ENCODE measurements at places on chromosomes 16 and 17. TPM values are rescaled to one million over a fixed set of nuclear protein-coding genes. Genes with fewer than 3 reads are reported as not detected.

DNA sequence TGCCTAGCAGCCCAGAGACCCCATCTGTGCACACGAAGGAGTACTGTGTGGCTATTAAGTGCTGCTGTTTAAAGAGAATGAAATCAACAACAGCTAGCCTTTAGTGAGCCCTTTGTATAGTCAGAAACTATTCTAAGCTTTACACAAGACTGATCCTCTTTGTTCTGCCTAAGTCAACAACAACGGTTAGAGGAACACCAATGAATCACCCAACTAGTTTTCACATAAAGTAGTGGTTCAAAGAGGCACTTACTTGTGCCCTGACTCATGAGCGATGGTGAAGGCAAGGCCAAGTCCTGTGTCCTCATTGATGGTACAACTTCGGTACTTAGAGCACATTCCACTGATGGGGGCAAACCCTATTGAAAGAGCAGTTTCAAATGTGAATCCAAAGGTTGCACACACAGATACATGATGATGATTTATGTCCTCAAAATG lies 75.8 kb downstream of the ADAMTS18 start:
- DNase-seq, result no peak

GRCh38 chr16:15653227-15653626 lies 3.2 kb downstream of the NDE1 start:
- no peak for DNase-seq

DNA sequence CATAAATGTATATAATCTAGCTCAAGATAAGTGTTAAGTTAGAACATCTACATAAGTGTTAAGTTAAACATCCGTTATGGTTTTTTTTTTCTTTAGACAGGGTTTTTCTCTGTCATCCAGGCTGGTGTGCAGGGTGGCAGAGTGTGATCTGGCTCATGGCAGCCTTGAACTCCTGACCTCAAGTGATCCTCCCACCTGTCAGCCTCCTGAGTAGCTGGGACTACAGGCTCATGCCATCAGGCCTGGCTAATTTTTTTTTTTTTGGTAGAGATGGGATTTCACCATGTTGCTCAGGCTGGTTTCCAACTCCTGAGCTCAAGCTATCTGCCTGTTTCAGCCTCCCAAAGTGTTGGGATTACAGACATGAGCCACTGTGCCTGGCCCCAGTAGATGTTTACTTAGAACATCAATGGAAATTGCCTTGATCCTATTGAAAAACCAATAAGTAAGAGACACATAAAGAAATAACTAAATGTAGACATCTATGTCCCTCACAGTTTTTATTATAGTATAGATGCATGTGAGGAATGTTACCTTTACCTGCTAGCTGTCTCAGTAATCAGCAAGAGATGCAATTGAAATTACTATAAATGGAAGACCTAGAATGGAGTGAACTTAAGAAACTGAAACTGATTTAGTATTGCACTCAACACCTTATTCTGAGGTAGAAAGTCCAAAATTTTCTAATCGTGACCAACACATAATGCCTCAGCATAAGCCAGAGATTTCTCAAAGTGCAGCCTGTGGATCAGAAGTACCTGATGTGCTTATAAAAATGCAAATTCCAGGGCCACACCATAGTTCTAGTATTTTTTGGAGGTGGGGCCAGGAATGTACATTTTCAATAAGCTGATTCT lies 5.5 kb upstream of the FAM20A start:
- no peak for DNase-seq

GRCh38 chr16:68131813-68132706 lies 46.9 kb downstream of the NFATC3 start:
- DNase-seq, result no peak

DNA sequence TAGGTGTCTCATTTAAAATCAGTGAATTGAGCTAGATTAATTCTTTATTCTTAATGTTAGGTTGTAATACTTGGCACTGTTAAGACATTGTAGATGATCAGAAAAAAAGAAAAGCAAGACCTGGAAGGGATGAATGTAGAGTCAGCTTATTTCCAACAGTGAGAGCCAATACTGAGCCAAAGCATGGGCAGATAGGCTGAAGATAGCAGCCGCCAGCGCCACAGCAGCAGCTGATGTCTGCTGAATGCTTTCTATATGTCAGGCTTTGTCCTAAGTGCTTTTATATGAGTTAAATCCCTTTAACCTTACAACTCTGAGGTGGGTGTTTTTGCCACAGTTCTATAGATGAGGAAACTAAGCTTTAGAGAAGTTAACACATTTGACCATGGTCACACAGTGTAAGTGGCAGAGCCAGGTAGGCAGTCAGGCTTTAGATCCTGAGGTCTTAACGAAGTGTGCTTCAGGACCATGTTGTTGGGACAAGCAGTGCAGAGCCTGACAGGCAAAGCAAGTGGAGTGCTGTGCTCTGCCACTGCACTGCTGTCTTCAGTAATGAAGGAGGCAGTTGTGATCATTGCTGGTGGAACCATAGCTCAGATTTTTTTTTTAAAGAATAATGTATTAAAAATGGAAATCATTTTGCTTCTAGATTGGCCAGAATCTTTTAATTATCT lies 25.9 kb downstream of the TNRC6A start:
- DNase-seq, result no peak

DNA sequence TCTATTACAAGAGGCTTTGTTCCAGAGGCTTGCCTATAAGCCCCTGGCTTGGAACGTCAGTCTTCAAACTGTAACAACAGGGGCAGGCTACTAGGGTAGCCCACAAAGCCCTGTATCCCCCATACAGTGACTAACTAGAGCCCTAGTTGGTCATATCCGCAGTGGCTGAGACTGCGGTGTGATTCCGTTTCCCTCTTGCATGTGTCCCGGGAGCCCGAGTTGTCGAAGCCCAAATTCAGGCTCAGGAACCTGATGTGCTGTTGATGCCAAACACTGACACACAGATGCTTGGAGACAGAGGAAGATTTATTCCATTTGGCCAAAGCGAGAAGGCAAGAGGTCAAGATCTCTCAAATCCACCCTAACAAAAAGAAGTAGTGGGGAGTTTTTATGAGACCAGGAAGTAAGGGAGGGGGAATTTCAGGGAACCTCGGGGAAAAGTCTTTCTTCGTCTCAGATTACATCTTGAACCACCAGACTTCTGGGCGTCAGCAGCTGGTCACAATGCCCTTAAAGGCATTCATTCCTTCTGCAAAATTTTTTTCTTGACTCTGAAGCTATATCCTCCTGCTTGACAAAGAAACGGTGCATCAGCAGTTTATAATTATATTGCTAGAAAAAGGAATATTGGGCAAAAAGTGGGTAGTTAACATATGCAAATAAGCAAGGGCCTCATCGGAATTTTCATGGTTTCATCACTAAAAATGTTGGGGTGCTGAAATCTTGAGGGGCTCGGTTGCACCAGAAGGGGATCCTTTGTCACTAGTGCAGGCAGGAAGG lies 879 bp downstream of the SLFN5 start:
- DNase-seq, result peak; percentile 76

GRCh38 chr16:12158428-12158827 lies 181.9 kb downstream of the SNX29 start:
- DNase-seq, result no peak

- DNase-seq, result no peak
These were observed 304.4 kb downstream of the HS3ST3B1 start for GRCh38 chr17:14605267-14605599.

GRCh38 chr17:47829870-47830269 lies 1.5 kb downstream of the MRPL10 start:
- peak; percentile 68 for DNase-seq

GRCh38 chr17:42184713-42185620 lies at the start of gene HCRT:
HCRT (minus strand) TSS chr17:42185452; CDS start chr17:42185365, 87 bp downstream.
- DNase-seq, result no peak

DNA sequence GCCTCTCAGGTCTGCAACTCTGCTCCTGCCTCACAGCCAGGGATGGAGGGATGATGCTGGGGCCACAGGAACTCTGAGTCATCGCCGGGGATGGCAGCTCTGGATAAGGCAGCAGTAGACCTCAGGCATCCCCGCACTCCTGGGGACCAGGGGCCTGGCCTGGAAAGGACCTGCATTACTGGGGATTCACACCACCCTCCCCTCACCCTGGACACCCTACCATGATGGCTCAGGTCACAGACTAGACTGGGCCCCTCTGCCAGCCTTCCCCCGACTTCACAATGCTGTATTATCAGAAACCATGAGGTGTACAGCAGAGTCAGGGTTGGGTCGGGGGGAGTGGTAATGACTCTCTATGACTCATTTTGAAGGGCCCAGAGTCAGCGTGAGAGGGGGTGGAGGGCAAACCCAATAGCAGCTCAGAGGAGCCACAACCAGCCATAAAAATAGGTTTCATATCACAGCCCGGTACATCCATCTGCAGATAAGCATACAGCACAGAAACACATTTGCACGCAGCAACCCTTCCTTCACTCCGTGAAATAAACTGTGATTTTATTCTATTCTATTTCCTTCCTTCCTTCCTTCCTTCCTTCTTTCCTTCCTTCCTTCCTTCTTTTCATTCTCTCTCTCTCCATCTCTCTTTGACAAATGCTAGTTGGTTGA lies 28.8 kb downstream of the DYNLRB2 start:
- DNase-seq, result peak; percentile 70

DNA sequence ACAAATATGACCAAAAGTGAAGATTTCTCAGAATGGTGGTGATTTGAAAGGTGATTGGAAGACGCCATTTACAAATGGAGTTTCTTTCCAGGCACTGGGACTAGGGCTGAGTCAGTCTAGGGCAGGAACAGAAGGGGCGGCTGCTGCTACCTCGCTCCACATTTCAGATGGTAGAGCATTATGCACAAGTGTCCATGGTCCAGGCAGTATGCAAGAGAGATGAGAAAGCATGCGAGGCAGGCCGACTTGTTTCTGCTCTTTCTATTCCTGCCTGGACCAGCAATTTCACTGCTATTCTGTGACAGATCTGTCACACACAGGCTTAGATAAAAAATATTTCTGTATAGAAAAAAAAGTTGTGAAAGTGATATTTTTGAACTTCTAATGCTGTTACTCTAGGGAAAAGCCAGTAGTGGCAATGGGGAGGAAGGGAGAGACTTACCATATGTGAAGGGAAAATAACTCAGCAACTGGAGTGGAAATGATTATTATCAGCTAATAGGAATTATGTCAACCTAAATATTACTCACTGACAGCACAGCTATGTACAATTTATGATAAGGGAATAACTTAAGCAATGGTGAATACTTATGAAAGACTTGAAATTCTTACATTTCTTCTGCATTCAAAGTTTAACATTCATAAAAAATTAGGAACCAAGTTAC lies 134.7 kb upstream of the NETO2 start:
- DNase-seq, result no peak

DNA sequence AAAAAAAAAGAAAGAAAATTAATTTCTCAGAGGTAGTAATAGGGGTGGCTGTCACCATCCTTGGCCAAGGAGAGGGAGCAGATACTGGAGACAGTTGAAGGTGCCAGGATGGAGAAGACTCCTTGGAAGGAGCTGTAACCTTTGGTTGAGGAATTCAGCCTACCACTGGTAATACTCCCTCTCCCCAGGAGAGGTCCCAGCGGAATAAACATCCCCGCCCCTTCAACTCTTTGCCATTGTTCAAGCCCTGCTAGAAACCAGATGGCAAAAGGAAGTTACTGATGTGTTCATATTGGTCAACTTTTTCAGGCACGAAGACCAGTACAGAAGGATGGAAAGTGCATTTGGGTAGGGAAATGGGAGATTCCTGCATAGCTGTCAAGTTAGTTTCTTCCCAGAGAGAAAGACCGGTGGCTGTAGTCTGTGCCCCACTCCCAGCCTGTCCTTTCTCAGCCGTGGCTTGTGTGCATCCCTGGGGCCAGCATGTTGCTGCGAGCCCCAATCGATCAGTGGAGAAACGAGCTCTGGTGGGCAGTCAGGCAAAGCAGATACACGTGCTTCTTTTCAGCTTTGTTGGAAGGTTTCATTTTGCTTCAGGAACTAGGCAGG lies 612.1 kb downstream of the MAF start:
- DNase-seq, result no peak

DNA sequence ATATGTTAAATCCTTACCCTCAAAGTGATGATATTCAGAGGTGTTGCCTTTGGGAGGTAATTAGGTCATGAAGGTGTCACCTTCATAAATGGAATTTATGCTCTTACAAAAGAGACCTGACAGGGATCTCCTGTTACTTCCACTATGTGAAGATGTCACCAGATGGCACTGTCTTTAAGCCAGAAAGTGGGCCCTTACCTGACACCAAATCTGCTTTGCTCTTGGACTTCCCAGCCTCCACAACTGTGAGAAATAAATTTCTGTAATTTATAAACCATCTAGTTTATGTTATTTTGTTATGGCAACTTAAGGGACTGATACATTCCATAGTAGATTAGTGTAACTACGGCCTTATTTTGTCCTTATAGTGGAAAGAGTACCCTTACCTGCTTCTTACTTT lies 358.3 kb upstream of the SALL1 start:
- DNase-seq, result no peak

DNA sequence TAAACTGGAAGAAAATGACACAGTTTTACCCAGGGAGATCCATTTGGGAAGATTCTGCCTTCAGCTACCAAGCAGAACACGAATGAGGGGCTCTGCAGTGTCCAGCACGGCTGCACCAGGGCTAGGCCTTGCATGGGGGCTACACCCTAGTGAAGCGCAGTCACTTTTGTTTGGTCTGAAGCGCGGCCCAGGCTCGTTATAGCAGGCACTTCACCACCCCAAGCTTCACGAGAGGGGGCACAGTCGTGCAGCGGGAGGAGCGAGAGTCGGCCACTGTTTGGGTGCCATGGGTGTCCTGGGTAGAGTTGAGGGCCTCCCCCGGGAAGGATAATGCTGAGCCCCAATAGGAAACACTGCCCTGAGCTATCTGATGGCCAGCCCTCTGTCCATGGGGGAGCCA lies 21.6 kb upstream of the IL17C start:
- no peak for DNase-seq

GRCh38 chr16:86037999-86038925 lies 139.3 kb downstream of the IRF8 start:
- DNase-seq, result no peak

DNA sequence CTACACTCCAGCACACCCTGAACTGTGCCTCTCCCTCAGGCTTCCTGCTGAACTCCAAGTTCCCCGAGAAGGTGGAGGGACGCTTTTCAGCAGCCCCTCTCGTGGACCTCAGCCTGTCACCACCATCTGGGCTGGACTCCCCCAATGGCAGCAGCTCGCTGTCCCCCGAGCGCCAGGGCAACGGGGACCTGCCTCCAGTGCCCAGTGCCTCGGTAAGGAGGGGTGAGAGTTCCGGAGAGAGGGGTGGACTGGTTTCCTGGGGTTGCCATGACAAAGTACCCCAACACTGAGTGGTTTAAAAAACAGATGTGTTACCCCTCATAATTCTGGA lies 17.4 kb downstream of the GLIS2 start:
- DNase-seq, result no peak

- no peak for DNase-seq
These were observed 63.6 kb downstream of the CACNG5 start for GRCh38 chr17:66898536-66898935.

SPATA22 gene
- total RNA-seq, result not detected

AIPL1 gene
- not detected for total RNA-seq

PIRT gene
- not detected for total RNA-seq

CMTM2 gene
- total RNA-seq, result 0.68 TPM

GAS2L2 gene
- total RNA-seq, result not detected

LGALS9C gene
- total RNA-seq, result 2.6 TPM
